KG1 (cell line): ENCODE measurements at places on chromosomes 7 and 10.

DNA sequence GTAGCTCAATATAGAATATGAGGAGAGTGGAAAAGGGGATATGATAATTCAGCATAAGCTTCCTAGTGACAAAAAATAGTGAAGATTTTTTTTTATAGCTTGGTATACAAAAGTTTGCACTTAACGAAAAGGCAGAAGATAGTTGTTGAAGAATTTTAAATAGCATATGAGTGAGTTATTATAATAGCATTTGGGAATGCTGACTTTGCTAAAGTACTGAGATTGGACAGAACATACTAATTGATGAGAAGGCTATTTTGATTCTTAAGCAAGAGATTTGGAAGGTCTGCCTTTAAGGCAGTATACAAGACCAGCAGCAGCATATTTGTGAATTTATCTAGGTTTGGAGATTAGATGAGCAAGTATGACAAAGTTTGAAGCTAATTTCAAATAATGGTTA, 600.9 kb upstream of the POT1 start:
- no peak for DNase-seq

DNA sequence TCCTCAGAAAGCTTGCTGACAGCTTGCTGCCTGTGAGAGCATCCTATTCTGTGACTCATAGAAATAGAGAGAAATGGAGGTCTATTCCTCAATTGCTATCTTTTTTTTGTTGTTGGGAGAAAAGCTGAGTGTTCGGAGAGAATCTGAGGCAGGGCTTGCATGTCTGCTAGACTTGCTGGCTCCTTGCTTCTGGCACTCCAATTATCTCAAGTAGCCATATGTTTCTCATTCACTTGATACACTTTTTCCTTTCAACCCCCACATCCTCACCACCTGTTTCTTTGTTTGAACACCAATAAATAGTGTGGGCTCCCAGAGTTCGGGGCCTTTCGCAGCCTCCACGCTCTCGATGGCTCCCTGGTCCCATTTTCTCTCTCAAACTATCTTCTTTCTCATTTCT, 172.2 kb downstream of the SH2D4B start:
- DNase-seq: no peak

GRCh38 chr7:91347290-91347689, 83.1 kb downstream of the FZD1 start:
- DNase-seq: no peak

- no peak for DNase-seq
Measured at GRCh38 chr7:105642264-105642663, 61.0 kb upstream of the EFCAB10 start.

GRCh38 chr7:24981171-24981951, 1.4 kb upstream of the OSBPL3 start:
- DNase-seq: no peak

GRCh38 chr7:2205036-2205780, 27.5 kb downstream of the MAD1L1 start:
- no peak for DNase-seq

DNA sequence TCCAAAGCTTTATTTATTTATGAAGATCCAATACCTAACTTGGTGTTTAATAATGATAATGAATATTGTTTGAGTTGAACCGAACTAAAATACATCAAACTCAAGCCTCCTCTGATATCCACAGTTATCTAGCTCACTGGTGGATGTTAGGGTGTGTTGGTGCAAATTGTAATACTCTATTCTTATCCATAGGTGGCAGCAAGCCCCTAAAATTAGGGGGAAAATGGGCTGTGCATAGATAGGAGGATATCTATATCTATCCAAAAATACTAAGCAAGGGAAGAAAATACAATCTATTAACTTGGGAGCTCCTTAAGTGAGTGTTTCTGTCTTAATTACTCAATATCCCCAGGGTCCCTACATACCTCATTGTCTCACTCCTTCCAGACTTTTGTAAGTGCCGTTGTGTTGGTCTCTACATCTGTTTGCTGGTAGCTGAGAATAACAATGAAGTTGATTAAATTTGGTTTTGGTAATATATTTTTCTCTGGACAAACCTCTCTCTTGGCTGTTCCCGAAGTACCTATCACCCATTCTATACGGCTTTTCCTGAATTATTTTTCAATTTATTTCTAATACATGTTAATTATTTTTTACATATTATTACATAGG, 55.0 kb upstream of the VWDE start:
- no peak for DNase-seq

- no peak for DNase-seq
Measured at GRCh38 chr10:129880191-129880870, 83.7 kb downstream of the EBF3 start.
